ENCODE measurements at places on chromosomes 12 and 14. TPM values are rescaled to one million over a fixed set of nuclear protein-coding genes. Genes with fewer than 3 reads are reported as not detected.
A peak's percentile ranks its signal among the peaks of the same experiment; 100 is the strongest.

The CRACR2A gene
- 36.9 TPM for total RNA-seq

The LGR5 gene
- not detected for total RNA-seq

The E2F7 gene
- total RNA-seq, result 15.0 TPM

The NEK9 gene
- total RNA-seq, result 95.2 TPM

The RAPGEF3 gene
- 0.94 TPM for total RNA-seq

The TMEM63C gene
- 1.4 TPM for total RNA-seq

The NPFF gene
- not detected for total RNA-seq

The ART4 gene
- total RNA-seq, result not detected

The GPRC5D gene
- not detected for total RNA-seq

The TAS2R13 gene
- total RNA-seq, result 1.0 TPM

DNA sequence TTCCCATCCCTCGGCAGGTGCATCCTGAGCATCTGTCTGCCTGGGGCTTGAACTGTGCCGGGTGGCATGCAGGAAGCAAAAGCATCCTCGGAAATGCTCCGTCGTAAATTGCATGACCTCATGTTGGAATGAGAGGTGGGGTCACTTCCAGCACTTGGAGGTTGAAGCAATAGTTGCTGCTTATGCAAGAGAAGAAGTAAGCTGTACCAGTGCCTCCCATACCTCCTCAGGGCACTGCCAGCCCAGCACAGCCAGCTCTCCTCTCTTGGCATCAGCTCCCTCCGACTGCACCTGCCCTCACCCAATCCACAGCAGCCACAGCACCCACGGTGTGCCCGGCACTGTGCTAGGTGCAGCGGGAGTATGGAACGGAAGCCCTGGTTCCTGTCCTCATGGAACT is 11.5 kb downstream of the TEAD4 start:
- no peak for DNase-seq

DNA sequence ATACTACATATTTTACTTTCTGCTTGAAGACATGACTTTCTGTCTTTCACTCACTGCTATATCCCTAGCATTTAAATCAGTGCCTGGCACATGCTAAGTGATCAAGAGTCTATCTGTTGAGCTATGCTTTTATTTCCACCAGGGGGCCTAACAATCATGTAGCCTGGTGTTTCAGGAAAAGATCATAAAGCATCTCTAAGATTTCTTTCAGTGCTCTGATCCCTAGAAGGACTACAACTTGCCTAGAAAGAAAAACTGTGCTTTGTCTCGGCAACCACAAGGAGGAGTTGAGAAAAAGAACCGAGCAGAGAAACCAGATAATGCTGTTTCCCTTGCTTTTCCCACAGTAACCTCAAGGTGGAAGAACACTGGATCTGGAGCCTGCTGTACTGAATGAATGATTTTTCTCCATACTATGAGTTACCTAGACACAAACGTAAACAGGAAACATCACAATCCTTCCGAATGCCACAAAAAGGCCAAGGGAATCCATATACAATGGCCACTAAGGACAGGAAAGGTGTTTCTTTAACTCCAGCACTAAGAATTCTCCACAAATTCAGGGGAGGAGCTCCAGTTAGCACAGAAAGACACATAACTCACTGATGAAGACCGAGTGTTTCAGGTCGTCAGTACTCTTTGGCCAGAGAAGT is 1.2 kb downstream of the CRY1 start:
- DNase-seq, result no peak

DNA sequence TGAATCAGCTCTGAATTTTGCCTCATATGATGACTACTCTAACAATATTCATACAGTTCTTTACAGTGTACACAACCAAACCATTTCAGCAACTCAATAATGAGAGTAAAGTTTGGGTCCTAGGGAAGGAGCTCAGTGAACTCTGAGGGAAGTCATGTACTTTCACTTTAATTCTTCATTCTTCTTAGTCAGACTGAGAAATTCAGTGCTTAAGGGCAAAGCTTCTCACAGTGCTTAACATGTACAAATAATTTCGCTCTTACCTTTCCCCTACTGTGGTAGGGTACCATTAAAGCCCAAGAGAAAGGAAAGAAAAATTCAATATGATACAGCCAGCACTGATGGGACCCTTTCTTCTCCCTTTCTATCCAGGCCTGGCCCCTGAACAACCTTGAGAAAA is 435.0 kb downstream of the NELL2 start:
- DNase-seq, result no peak

- no peak for DNase-seq
Observed at GRCh38 chr14:77061630-77062257, 33.2 kb upstream of the IRF2BPL start.

- no peak for DNase-seq
Observed at GRCh38 chr14:49549881-49550280, 36.3 kb downstream of the RPS29 start.

DNA sequence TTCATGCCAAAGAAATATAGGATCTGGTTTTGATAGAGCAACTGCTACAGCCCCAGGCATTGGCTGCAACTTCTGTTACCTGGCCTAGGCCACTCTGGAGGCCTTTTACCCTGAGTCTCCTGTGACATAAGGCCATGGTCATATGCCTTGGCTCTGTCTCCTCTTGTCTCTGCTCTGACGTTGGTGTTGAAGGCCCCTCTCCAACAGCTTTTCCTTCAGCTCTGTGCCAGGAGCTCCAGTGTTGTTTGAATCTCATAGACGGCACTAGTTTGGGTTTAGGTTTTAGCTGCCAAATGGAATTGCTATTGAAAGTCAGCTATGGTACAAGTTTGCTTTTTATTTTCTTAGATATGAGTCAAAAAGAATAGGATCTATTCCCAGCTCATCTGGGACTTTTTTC is 41.1 kb downstream of the TTLL5 start:
- no peak for DNase-seq

GRCh38 chr12:64611341-64612284 is 1.3 kb downstream of the RASSF3 start:
- DNase-seq, result peak; percentile 53

- DNase-seq, result no peak
Observed at GRCh38 chr12:50276068-50276467, 7.3 kb downstream of the LIMA1 start.

- no peak for DNase-seq
Observed at GRCh38 chr14:95018821-95019220, 138.5 kb downstream of the DICER1 start.

DNA sequence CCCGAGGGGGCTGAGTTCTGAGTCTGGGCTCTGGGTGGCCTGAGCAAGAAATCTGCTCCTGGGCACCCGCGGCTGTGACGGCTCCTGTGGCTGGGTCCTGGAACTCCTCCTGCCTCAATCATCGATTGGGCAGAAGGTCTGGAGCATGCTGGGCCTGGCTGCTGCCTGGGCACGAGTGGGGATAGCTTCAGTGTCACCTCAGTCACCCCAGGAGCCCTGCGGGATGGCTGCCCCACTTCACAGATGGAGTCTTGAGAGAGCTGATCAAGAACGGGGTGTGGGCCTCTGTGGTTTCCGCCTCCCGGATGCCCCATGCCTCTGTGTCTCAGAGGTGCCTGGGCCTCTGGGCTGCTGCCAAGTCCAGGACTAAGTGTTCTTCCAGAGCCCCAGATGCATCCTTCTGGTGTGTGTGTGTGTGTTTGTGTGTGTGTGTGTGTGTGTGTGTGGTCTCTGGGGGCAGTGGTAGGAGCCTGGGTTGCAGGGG is 185.6 kb upstream of the C14orf180 start:
- peak; percentile 65 for DNase-seq

- DNase-seq, result no peak
Observed at GRCh38 chr12:94641283-94641682, 9.1 kb downstream of the TMCC3 start.

- DNase-seq, result no peak
Observed at GRCh38 chr12:82998509-82998908, 311.8 kb downstream of the TMTC2 start.

GRCh38 chr14:25351269-25351668 is 301.3 kb upstream of the STXBP6 start:
- DNase-seq, result no peak

DNA sequence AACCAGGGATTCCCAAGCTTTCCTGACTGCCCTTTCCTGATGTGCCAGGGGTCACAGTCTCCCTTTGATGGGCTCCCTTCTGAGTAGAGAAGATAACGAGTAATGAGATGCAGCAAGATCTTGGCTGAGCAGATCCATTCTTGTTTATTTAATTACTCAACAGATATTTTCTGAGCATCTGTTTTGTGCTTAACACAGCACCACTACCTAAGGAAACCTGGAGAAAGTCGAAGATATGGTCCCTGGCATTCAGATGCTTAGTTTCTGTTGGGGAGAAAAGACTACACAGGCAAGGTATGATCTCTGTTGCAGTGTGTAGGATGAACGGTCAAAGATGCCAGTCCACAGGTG is 3.9 kb downstream of the AJUBA start:
- DNase-seq, result no peak

GRCh38 chr12:101230547-101230946 is 20.5 kb upstream of the SLC5A8 start:
- no peak for DNase-seq

GRCh38 chr12:19010087-19010486 is 119.4 kb upstream of the PLEKHA5 start:
- no peak for DNase-seq

DNA sequence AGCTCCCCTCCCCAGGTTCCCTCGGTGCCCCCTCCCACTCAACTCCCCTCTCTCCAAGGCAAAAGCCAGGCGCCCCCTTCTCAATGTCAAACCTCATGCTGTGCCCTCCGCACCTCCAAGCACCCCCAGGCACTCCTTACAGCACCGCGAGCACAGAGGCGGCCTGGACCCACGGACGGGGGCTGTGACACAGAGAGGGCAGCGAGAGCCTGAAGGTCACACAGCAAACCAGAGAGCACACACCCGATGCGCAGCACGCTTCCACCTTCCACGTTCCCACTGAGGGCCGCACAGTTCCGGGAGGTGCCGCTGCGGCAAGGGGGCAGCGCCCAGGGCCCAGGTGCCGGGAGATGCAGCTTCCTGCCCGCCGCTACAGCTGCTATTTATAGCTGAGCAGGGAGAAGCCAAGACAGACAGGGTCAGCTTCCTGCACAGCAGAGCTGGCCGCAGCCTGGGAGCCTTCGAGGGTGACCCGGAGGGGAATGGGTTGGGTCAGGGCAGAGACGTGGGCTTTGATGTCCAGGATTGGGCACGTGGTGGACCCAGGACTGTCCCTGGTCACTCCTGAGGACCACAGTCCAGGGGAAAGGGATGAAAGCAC is 12.9 kb downstream of the NCOR2 start:
- DNase-seq, result peak; percentile 49

GRCh38 chr12:74317078-74317601 is 220.5 kb upstream of the ATXN7L3B start:
- DNase-seq, result no peak

GRCh38 chr12:92369056-92369455 is 223.4 kb upstream of the BTG1 start:
- no peak for DNase-seq

- no peak for DNase-seq
Observed at GRCh38 chr12:116797885-116798284, 59.8 kb downstream of the RNFT2 start.

GRCh38 chr12:81263072-81263471 is 185.2 kb downstream of the ACSS3 start:
- no peak for DNase-seq

- no peak for DNase-seq
Observed at GRCh38 chr12:116882742-116883141, 1.5 kb upstream of the HRK start.

GRCh38 chr12:132439333-132439904 is 50.5 kb upstream of the FBRSL1 start:
- DNase-seq, result no peak

- no peak for DNase-seq
Observed at GRCh38 chr12:62684570-62685295, 218.1 kb downstream of the MON2 start.

DNA sequence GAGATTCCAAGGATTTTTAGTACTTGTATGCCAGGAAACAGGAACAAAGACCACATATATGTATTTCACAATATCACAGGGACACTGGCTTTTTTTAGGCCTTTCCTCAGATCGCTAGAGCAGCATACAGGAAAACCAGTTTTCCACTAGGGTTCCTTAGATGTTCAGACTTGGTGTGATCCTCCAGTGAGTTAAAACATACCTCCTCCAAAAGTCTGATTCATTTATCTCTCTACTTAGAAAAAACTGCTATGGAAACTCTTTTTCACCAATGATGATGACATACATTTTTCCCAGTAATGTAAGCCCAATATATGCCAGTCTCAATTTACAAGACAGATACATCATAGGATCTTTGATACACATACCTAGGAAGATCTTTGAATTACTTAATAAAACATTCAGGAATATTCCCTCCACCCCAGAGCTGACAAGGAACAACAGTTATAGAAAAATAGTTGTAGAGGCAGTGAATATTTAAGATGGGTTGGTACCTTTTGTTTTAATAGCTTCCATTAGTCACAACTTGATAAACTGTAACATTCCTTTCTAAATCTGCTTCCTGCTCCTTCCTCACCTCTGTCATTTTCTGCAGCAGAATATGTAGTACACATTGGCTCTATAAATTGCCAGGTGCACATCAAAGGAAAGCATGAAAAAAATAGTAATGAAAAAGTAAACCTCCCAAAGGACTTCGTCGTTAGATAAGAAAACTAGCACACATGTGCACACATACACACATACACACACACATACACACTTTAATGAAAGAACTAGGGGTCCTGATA is 27.5 kb downstream of the BCAT1 start:
- DNase-seq, result no peak

GRCh38 chr14:71441126-71441525 is 491.1 kb upstream of the RGS6 start:
- no peak for DNase-seq

- peak; percentile 63 for DNase-seq
Observed at GRCh38 chr12:56629459-56630179, 507 bp downstream of the BAZ2A start.

DNA sequence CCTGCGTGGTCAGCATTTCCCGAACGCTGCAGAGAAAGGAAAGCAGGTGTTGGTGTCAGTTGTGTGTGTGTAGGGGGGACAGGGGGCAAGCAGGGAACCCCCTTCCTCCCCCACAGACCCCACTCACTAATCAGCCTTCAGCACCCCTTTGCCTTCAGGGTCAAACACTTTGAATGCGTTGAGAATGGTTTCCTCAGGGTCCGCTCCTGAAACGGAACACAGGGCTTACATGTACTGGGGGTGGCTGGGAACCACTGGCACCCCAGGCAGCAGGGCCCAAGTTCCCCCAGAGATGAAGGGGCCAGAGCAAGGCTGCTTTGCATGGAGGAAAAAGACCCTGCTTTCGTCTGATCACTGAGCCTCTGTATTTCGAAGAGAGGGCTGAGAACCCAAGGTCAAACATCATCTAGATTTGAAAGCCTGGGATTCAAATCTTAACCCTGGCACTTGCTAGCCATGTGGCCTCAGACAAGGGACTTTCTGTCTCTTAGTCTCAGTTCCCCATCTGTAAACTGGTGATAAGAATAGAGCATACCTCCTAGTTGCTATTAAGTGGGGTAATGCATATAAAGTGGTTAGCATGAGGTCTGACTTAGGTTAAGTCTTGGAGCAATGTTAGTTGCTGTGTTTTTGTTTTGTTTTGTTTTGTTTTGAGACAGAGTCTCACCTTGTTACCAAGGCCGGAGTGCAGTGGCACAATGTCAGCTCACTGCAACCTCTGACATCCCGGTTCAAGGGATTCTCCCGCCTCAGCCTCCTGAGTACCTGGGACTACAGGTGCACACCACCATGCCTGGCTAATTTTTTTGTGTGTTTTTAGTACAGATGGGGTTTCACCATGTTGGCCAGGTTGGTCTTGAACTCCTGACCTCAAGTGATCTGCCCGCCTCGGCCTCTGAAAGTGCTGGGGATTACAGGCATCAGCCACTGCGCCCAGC is 7.0 kb downstream of the MYL2 start:
- no peak for DNase-seq

- DNase-seq, result no peak
Observed at GRCh38 chr14:61184112-61184511, 97.0 kb downstream of the TMEM30B start.

Data from activated naive CD8-positive, alpha-beta T cell treated with anti-CD3 and anti-CD28 coated beads, Interleukin-2, amount 10 ng/mL, durations not matched to agents 7 days and 5 days (primary cell).